ENCODE measurements at places on chromosomes 1 and 21.

DNA sequence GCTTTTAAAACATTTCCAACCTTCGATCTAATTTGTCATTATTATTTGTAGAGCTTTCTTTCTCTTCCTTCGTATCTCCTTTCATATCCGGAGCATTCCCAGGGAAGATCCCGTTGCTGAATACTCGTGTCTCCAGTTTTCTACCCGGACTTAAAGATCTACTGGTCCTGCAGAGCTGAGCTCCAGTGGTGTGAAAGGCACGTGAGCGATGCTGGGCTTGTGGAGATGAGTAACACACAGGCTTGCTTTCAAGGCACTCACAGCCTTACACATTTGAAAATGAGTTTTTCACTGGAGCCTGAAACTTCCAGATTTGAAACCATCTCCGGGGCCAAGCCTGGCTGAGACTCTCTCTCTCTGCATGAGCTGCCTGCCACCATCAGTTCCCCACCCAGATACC lies 428.3 kb downstream of the KIF26B start:
- no peak for DNase-seq

DNA sequence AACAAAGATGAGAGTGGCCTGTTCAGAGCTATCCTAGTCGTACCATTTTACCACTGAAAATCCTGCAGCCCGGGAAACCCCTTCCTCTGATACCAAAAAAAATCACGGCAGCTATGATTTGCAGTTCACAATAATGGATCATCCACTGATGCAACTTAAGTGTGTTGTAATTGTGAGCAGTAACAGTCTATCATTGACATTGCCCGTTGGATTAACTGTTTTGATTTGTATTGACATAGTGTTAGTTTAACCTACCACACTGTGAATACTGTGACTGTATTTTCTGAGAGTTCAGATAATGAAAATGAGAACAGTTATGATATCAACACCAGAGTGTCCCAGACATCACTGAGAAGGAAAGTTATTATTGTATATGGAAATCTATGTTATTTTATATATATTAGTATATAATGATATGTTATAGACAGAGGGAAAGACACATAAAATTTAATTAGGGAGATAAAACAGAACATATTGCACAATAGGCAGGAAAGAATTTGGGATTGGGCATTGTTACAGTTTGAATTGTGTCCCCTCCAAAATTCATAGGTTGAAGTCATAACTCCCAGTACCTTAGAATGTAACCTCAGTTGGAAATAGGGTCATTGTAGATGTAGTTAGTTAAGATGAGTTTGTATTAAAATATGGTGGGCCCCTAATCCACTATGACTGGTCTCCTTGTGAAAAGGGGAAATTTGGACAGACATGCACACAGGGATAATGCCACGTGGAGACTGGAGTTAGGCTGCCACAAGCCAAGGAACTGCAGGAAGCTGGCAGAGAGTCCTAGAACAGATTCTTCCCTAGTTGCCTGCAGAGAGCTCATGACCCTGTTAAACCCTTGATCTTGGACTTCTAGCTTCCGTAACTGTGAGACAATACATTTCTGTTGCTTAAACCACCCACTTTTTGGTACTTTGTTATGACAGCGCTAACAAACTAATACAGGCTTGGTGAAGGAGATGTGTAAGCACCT lies 54.4 kb downstream of the TLCD4 start:
- DNase-seq: no peak

DNA sequence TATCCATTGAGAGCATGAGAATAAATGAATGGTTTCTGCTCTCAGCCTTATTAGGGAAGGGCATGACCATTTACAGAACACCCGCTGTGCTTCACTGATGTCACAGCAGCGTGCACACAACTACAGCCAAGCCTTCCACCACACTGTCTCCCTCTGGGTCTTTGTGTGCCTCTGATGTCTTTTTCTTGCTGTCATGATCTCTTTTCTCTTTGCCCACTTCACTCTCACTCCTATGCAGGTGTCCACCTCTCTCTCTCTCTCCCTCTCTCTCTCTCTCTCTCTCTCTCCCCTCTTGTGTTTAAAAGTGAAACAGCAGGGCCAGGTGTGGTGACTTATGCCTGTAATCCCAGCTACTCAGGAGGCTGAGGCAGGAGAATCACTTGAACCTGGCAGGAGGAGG lies 232.5 kb upstream of the JUN start:
- DNase-seq: no peak

DNA sequence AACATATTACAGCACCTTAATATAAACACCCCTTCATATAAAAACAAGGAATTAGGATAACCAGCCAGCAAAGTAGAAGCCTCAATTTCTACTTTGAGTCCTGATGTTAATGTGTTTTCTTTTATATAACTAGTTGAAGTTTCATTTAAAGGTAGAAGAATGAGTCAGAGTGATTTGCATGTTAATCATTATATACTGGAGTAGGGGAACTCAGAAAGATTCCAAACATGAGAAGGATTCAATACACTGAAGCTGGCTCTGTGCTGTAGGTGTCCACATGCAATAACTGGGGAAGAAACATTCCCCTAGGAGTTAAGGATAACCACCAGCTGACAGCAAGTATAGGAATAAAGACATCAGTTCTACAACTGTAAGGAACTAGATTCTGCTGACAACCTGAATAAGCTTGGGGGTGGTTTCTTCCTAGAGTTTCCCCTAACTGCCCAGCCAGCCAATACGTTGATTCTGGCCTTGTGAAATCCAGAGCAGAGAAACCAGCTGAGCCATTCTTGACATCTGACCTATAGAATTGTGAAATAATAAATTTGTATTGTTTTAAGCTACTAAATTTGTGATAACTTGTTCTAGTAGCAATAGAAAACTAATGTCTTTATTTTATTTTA lies 33.4 kb upstream of the RNPC3 start:
- DNase-seq: no peak

- peak; percentile 70 for DNase-seq
Measured at GRCh38 chr21:29221253-29221744, 77.4 kb upstream of the BACH1 start.

DNA sequence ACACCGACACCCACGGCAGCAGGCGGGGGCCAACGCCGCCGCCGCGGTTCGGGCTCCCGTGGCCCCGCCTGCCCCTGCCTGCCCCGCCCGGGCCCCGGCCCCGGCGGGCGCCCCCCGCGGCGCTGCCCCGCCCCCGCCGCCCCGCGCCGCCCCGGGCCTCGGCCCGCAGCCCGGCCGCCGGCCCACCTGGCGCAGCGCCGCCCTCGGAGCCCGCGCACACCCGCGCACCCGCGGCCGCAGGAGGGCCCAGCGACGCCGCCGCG lies at the start of gene WNT3A:
Gene WNT3A (plus strand): TSS at position 213 of the 263 bp plus-strand sequence. CDS start 131 bp downstream, outside the sequence.
- no peak for DNase-seq
